ENCODE measurements at places on chromosomes 5 and 9.

DNA sequence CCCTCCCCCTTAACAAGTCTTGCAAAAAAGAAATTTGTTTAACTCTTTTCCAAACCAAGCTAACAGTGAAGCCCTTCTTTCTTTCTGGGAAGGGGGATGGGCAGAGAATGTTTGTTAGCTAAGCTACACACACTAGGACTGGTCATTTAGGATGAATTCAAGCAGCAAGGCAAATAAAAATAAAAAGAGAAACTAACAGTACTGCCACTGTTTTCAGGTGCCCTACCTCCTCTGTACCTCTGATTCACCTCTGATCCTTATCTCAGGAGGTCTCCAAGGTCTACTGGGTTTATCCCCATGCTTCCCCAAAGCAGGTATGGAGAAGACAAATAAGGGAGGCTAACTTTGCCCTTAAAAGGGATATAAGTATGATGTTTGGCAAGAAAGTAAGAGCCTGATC, 52.9 kb downstream of the ELL2 start:
- no peak for DNase-seq

DNA sequence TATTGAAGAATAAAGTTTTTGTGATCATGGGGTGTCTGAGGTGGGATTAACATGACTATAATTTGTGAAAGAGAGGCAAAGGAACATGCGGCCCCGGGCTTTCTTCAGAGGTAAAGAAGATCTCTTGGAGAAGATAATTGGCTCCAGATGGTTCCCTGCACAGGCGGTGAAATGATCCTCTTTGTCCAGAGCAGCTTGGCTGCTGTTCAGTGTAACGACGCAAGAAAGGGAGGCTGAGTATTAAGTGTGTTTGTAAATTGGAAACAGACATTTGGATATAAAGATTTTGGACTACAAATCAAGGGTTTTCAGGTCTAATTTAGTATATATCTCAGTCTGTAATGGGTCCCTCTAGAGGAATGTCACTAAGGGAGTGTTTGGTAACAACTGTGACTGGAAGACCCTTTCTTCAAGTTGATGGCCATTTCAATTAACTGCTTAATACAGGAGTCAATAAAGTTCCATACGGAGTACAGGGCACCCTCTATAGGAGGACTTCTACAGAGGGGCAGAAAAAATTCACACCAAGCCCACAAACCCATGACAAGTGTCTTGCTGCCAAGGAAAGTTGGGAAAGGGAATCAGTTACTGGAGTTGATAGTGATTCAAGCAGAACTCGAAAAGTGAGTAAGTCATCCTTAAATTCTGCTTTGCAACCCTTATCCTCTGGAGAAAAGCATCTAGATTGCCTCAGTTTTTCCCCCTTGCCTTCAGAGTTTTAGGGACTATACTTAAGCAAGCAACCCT, 4.1 kb downstream of the EQTN start:
- DNase-seq = no peak

DNA sequence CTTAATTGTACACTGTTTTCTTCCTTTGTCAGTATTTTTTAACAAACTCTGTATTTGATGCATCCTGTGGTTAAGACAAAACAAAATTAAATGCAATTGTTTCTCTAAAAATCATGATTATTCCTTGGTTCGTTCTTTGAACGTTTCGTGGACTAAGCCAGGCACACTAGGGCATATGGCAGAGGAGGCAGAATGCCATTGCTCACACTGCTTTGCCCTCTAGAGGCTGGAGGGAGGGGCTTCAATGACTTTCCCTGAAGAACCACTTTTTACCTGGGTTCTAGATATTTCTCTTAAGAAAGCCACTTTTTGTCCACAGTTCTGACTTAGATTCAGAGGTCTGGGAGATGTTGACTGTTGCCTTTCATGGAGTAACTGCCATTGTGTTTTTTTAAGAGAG, 236.2 kb upstream of the ADAMTSL1 start:
- no peak for DNase-seq

- DNase-seq = no peak
Observed at GRCh38 chr5:163612358-163613149, 107.1 kb downstream of the MAT2B start.

GRCh38 chr5:125327676-125328075, 581.2 kb upstream of the ZNF608 start:
- DNase-seq = no peak

GRCh38 chr9:127390563-127390962, 6.4 kb upstream of the SLC2A8 start:
- DNase-seq = no peak

- DNase-seq = no peak
Observed at GRCh38 chr9:76374783-76375559, 19.3 kb downstream of the RFK start.

DNA sequence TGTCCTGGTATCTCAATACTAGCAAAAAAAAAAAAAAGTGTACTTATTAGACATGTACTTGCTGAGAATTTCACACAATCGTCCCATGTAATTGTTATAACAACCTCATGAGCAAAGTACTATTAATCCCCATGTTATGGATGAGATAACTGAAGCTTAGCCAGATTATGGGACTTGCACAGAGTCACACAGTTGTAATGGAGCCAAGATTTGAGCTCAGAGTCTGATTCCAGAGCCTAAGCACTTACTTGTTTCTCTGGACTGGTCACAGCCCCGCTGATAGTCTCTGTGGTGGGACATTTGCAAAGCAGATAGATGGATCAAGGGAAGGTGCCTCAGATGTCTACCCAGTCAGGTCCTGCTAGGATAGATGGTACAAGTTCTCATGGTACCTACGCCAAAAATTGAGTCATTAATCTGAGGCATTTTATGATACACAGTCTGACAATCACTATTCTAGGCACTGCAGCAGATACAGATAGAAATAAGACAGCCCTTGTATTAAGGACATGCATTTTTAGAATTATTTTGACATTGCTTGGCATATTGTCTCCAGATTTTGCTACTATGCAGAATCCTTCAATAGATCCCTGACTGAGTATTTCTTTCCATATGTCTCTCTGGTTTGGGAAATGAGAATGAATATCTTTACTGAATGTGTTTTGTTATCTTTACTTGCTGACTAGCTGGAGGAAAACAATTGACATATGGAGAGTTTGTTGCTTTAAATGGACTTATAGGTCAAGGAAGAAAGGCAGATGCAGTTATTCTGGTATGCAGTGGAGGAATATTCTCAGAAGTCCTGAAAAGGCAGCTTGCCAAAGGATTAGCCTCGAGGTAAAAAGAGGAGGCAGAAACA, 149.5 kb downstream of the ADAMTSL1 start:
- no peak for DNase-seq

GRCh38 chr5:74392711-74393351, 247.7 kb downstream of the ENC1 start:
- no peak for DNase-seq

DNA sequence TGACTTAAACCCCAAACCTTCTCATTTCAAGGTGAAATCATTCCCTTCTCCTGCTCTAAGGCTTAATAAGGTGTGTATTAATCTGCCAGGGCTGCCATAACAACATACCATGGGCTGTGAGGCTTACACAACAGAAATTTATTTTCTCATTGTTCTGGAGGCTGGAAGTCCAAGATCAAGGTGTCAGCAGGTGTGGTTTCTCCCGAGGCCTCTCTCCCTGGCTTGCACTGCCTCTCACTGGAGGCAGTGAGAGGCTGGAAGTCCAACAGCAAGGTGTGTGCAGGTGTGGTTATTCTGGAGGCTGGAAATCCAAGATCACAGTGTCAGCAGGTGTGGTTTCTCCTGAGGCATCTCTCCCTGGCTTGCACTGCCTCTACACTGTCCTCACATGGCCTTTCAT, 280.3 kb upstream of the TUT7 start:
- no peak for DNase-seq

DNA sequence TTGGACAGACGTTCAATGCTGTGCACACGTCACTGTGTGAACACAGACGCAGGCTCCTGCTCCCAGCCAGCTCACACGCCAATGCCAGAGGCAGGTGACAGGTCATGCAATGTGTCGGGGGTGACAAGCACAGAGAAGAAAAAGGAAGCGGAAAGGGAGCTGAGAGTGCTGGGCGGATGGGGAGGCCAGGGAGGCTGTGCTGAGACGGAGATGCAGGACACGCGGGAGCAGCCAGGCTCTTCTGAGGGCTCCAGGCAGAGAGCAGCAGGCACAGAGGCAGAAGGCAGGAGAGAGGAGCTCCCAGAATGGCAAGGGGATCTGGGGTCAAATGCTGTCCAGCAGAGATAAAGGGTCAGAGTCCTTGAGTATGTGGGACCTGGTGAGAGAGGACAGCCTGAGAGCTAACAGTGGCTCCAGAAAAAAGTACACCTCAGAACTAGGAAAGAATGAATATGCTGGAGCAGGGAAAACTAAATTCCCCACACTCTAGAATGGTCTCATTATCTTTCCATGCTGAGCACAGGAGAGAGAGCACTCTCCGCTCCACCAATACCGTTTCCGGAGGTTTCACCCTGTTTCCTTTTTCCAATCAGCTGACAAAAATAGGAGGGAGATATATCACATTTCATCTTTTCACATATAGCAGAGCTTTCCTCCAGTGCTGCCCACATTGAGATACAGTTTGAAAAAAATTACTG, 32.8 kb upstream of the NSMF start:
- no peak for DNase-seq

GRCh38 chr9:2027543-2028160, 12.5 kb downstream of the SMARCA2 start:
- DNase-seq = no peak

DNA sequence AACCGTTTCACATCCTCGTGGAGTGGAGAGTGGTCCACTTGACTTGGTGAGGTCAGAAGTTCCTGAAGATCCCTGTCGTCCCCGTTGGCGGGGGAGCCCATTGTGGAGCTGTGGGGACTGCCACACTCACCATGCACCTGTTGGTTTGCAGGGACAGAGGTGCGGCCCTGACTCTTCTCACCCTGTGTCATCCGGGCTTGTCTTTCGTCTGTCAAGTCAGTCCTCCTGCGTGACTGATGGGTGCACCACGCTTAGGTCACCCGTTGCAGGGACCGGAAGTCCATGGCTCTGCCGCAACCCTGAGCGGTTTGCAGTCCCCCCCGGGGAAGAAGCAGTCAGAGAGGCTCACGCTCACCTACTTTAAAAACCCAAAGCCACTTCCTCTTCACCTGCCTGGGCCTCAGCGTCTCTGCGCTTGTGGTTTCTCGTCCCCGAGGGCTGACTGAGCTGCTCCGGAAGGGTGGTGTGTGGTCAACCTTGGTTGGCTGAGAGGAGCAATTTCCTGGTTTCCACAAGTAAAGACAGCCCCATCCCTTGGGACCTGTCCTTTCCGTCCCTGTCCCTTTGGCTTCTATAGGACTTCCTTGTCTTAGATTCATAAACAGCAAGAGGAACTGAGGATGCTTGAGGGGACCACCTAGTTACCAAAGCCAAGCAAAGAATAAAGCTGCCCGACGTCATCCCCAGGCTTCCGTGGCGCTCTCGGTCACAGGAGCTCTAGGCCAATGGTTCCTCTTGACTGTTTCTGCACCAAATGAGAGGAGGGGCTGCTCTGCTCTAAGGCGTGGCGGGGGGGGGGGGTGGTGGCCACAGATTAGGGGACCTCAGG, 53.2 kb downstream of the USP20 start:
- DNase-seq = peak; percentile 53

- no peak for DNase-seq
Observed at GRCh38 chr5:55304584-55304983, 2.9 kb downstream of the DHX29 start.

DNA sequence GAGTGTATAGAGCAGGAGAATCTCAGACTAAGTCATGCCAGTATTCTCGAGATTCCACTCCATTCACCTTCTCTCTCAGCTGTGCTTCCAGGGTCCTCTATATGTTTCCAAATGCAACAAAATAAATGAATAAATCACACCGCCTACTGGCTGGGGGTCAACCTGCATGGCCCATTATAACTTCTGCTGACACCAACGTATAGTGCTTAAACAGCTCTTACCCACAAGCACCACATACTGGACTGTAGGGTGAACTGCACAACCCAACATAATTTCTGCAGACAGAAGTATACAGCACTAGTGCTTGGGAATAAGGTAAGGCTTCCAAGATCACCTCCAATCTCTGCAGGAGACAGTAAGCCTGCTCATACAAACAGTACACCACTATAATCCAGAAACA, 33.1 kb upstream of the HTR4 start:
- DNase-seq = no peak

DNA sequence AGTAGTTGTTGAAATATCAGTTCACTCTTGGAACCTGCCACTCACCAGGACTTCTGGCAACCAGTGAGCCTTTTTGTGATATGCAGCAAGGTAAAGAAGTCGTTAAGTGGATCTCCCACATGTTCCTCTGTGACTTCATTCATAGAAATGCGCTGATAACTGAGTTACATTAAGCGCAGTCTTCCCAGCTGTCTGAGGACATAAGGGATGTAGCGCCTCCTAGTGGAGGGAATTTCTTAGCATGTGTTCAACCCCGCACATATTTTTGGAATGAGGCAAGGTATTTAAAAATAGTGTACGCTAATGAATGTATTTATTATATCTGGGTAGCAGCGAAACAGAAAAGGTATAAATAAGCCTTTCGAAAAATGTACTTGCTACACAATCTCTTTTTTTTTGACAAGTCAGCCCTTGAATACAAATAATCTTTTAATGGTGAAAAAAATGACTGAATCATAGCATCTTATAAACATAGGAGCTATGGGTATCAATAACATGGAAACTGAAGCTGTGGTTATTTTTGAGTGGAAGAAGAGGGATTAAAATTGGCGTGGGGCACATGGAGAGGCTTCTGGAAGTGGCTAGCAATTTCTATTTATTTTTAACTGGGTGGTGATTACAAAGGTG, 38.0 kb downstream of the PALM2AKAP2 start:
- no peak for DNase-seq

DNA sequence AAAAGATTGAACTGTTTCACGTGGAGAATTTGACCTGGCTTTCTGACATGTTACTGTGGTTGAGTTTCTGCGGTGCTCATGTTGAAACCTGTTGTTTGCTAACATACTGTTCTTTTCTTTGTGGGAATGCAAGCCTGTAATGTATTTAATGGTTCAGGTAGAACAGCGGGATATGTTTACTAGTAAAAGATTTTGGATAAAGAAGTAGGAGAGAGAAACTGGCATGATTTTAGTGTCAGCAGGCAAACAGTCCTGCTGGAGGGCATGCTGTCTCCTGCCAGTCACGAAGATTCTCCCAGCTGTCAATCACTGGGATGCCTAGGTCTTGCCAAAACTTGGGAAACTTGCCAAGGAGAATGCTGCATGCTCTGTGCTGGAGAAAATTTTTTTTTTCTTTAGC, 263.5 kb downstream of the TAF11L14 start:
- no peak for DNase-seq

DNA sequence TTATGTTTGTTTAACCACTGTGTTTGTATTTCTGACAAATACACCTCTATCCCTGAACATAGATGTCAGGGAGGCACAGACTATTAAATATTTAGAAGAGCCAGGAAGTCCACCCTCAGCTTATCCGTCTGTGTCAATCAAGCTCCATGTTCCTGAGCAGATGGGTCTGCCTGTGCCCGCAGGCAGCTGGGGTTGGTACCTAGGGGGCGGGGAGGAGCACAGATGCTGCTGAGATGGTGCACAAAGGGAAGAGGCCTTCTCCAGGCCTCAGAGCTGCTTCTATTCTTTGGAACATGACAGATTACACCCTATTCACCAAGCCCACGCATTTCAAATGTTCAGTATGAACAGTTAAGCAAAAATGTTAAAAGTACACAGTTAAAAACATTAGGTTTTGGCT, 142.1 kb downstream of the EPB41L4A start:
- DNase-seq = no peak

- no peak for DNase-seq
Observed at GRCh38 chr5:141867651-141868050, 10.6 kb downstream of the PCDH1 start.

All from stimulated activated CD4-positive, alpha-beta T cell treated with anti-CD3 and anti-CD28 coated beads, Interleukin-1b, Interleukin-23, amount 100 ng/mL, for 1 hour (primary cell).